Anterior cingulate cortex (tissue), 58 donors: ENCODE measurements at places on chromosomes 4 and X.
A peak's percentile ranks its signal among the peaks of the same experiment; 100 is the strongest.

- no peak for DNase-seq
These were observed 32.0 kb downstream of the LIMCH1 start for GRCh38 chr4:41569961-41570360.

- DNase-seq: peak; percentile 54
These were observed 409.0 kb downstream of the BCOR start for GRCh38 chrX:39688576-39689375.

DNA sequence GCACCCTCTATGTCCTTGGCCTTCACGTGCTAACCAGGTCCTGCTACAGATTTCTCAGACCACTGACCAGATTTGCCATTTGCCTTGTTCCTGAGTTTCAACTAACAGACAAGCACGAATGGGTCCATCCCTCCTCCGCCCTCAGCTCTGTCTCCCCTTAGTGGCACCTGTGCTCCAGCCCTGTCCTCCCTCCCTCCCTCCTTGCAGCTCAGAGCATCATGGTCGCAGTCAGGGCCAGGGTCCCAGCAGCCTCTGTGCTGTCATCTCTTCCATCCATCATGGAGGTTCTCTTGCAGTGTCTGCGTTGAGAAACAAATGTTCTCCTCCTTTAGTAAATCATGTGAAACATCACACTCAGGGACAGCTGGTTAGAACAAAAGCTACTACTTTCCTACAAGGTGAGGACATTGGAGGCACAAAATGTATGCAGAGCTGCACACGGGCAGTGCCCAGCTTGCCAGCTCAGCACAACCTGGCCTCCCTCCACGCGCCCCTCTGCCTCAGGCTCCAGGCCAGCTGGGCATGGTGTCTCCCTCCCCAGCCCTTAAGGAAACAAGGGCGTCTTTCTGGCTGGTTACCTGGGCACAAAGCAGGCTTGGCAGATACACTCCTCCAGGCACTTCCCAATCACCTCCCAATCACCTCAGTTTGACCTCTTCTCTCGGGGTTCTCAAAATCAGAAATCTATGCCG lies 79.5 kb upstream of the ATP6AP2 start:
- no peak for DNase-seq

DNA sequence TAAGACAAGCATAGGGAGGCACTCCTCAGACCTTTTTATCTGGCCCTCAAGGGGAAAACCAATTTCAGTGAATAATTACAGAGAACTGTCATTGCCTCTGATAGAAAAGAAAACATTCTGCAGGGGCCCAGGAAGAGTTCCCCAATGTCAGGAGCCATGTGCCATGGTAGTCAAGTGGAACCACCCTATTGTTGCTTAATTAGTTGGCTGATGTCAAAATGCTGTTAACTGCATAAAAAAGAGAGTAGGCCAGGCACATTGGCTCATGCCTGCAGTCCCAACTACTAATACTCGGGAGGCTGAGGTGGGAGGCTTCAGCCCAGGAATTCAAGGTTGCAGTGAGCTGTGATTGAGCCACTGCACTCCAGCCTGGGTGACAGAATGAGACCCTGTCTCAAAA lies 28.6 kb upstream of the OGT start:
- DNase-seq: no peak

GRCh38 chr4:57945298-57945697 lies 835.1 kb upstream of the IGFBP7 start:
- no peak for DNase-seq

- no peak for DNase-seq
These were observed 16.4 kb upstream of the KLHL8 start for GRCh38 chr4:87236861-87237260.

GRCh38 chrX:39158801-39159657 lies 357.8 kb downstream of the MID1IP1 start:
- DNase-seq: no peak

GRCh38 chrX:70132877-70133302 lies 357 bp upstream of the IGBP1 start:
- DNase-seq: no peak

DNA sequence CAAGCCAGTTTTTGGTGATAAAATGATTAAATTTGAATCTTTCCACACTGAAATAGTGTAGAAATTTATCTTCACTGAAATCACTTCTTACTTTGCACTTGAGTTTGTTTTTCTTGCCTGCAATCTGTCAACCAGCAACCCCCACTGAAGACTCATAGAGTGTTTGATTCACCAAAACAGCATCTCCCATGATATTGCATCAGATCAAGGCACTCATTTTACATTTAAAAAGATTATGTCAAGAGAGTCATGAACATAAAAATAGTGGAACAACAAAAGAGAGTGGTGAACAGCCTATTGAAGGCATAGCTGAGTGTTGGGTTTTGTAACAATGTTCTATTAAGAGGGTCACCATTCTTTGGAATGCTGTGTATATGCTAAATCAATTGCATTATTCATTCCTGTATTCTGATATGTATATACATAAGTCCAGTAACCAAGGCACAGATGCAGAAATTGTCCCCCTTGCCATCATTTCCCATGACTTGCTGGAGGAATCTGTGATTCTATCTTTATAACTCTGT lies 1934.9 kb downstream of the ARAP2 start:
- no peak for DNase-seq

DNA sequence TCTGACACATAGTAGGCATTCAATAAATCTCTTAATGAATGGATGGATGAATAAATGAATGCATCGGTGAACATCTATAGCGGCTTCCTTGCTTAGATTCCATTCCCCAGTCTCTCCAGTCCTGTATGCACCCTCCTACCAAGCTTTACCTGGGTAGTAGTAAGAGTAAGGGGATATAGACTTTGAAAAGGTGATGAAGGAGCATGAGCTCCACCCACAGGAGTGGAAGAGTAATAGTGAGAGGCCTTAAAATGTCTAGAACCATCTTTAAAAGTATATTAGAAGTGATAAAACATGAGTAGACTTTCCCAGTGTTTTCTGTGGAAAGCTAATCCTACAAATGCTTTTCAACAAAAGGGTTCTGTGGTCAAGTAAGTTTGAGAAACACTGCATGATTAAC lies 35.5 kb upstream of the GPC3 start:
- no peak for DNase-seq

GRCh38 chr4:38334791-38335190 lies 329.2 kb upstream of the KLF3 start:
- no peak for DNase-seq
